ENCODE measurements at places on chromosomes 16 and 17.

DNA sequence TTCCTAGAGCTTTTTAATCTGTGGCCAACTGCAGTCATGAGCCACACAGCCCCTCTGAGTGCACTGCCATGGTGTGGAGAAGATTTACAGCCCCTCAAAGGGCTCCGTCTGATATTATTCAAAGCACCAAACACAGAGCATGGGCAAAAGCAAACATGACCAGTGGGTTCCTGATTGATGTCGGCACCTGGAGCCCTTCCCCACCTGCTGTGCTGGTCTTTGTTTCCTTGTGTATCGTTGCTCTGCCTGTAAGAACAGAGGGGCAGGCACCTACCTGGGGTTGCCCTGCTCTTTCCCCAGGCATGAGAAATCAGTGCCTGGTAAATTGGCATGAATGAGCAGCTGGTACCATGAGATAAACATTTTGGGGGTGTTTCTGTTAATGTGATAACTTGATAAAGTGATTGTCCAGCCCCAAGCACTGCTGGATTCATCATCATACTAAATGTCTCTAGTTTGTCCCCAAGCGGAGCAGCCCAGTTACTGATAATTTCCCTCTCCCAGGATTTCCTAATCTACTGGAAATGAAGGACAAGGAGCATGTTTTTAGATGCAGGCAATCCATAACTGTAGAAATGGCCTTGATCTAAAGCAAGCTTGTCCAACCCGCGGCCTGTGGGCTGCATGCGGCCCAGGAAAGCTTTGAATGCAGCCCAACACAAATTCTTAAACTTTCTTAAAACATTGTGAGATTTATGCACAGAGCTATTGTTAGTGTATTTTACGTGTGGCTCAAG lies 5.0 kb upstream of the SPIRE2 start:
- no peak for DNase-seq

GRCh38 chr17:45579529-45580495 lies 89.3 kb upstream of the PLEKHM1 start:
- DNase-seq = no peak

DNA sequence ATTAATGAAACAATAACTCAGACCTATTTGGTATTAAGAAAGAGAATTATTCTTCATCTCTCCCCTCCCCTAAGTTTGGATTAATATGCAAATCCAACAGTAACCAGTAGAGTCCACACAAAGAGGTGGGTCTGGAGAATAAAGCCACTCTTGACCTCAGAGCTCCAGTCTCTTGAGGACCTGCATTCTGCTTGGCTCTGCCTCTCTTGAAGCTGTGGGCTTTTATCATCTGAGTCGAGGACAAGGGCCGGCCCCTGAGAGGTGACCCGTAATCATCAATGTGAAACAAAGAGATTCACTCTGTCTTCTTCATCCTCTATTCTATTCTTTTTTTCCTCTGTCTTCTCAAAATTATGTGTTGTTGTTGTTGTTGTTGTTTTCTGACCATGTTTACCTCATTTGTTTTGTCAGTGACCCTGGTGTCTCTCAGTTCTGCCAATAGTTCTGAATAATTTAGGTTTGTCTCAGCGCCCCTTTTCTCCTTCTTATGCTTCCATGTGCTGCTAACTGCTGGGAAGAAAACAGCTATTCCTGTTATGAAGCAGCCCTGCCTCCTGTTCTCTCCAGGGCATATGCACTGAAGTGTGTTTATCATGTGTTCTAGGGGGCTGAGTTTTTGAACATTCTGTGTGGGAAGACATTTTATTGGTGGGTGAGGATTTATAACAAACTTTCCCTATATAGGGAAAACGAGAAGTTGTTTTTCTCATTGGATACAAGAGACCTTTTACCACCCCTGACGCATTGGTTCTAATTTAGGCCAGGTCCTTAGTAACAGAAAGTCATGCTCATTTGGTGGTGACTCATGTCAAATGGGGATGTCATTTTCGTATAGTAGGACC lies 135.8 kb downstream of the TRIM37 start:
- peak; percentile 22 for DNase-seq

- DNase-seq = no peak
Observed at GRCh38 chr16:79062821-79063220, 537.7 kb downstream of the MAF start.

DNA sequence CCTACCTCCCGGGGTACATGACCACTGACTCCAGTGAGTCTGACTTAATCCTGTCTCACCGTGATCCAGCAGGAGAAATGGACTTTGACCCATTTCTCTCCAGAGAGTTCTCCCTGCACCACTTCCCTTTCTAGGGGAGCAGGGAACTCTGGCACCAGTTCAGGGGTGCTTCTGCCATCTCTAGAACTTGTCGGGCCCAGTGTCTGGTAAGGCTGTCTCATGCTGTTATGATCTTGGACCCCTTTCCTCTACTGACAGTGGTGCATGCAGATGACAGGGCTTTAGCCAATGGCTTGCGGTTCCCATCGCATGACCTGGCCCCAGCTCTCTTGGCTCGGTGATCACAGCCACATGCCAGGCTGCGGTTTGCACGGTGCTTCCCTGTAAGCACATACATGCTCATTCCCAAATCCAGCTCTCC lies 62.0 kb downstream of the SLC39A11 start:
- DNase-seq = no peak

- no peak for DNase-seq
Observed at GRCh38 chr17:78506454-78507309, 70.5 kb downstream of the DNAH17 start.

DNA sequence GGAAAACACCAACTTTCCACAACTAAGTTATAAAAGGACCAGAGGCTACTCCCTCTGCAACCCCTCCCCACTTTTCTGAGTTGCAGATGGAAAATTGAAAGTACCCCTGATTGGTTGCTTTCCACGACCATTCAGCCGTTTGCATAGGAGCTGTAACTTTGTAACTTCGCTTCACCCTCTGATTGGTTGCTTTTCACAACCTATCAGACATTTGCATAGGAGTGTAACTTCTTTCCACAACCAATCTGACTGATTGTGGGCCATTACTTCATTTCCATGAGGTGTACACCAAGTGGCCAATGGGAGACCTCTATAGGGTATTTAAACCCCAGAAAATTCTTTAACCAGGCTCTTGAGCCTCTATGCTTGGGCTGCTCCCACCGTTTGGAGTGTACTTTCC lies 644.1 kb downstream of the WWOX start:
- no peak for DNase-seq

DNA sequence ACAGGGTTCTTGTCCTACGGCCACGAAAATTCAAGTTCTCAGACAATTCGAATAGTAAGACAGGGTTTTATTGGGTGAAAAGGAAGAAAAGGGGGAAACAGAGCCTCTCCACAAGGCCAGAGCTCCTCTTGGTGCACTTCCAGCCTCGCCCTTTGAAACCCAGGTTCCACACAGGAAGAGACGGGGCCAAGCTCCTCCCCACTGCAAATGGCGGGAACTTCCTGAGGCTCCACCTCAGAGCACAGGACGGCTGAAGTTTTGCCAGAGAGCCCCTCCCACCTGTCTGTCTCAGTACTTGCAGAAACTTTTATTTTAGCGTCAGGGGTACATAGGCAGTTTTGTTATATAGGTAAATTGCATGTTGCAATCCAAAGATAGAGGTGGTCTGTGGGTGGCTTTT lies 165.7 kb upstream of the CDH8 start:
- DNase-seq = no peak

DNA sequence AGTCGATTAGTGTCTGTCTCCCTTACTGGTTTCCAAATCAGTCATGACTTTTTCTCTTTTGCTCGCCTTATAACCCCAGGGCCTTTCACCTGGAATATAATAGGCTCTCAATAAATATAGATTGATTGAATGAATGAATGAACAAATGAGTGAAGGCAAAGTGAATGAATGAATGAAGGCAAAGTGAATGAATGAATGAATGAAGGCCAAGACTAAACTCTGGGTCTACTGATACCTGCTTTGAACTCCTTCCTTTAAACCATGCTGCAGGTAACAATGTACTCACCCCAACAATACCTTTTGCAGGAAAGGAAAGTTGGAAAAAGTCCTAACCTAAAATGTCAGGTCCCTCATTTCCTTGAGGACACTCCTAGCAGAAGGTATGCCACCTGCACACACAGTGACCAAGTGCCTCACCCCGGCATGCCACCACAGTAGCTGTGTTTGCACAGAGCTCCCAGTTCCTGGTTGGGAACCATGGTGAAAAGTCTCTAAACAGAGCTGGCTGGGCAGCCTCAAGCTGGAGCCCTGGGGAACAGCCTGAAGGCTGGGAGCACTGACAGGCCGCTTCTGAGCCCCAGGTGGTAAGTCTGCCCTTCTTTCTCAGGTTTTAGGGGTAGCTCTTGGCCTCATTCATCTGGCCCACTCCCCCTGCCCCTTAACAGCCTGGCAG lies 42.7 kb upstream of the ANKFN1 start:
- no peak for DNase-seq

DNA sequence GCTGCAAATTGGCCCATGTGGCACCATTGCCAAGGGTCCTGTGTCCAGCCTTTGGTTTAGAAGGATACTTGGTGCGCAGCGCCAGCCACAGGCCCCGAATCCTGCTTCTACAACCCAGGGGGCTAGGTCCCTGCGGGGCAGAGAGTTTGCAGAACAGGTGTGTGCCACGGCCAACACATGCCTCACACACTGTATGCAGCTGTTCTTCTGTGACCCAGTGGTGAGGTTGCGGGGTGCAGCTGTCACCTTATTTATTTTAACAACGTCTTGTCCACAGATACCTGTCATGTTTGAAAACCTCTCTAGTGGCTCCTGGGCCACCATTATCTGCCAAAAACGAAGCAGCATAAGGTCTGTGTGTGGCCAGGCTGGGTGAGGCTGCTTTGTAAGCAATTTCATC lies 11.6 kb downstream of the CBFA2T3 start:
- no peak for DNase-seq

- DNase-seq = no peak
Observed at GRCh38 chr17:2202996-2203575, 100.5 kb downstream of the SMG6 start.

DNA sequence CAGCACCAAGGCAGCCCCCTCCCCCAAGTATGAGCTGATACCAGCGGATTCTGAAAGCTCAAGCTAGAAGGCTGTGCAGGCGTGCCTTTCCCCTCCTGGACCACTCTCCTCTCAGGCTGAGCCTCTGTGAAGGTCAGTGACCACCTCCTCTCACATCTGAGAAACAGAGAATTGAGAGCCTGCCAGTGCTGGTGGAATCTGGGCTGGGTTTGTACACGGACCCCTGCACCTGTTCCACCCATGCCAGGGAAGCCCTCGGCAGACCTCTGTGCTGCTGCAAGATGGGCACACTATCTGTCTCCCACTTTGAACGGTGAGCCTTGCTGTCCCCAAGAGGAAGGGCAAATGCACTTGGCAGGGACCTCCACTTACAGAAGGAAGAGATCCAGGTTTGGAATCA lies 54.7 kb upstream of the SDK2 start:
- DNase-seq = no peak

DNA sequence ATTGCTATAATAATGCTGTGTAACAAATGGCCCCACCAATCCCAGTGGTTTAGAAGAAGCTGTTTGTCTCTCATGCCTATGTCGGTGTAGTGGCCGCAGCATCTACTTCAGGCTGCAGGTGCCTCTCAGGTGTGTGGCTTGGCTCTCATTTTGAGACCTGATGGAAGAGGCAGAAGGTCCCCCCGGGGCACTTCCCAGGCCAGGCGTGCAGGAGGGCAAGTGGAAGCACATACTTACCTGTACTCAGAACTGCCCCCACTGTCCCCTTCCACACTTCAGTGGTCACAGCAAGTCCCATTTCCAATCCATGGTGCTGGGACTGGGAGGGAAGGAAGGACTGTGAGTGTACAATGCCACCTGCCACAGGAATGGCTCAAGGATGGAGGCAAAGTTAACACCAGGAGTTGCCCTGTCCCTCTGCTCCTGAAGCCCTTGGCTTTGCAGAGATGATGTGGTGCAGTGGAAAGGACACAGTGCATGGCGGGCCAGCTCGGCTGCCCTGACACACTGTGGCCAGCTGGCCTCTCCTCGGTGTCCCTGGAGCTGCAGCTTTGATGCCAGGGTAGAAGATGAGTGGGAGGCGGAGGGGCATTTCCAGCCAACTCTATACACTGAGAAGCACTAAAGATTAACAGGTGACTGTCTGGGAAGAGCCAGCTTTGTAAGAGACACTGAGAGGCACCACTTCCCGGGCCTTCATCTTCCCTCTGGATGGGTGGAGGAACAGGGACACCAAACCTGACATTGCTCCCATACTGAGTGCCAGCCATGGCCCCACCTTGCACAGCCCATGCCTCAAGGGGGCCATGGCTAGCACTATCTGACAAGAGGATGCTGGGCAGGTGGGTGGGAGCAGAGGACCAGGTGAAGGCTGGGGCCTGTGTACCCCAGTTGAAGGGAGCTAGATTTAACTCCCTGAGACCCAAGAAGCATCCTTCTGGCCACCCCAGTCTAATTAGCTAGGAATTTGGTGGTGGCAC lies 105.9 kb downstream of the METRNL start:
- no peak for DNase-seq

GRCh38 chr16:88515371-88515770 lies 54.8 kb upstream of the ZC3H18 start:
- DNase-seq = no peak

DNA sequence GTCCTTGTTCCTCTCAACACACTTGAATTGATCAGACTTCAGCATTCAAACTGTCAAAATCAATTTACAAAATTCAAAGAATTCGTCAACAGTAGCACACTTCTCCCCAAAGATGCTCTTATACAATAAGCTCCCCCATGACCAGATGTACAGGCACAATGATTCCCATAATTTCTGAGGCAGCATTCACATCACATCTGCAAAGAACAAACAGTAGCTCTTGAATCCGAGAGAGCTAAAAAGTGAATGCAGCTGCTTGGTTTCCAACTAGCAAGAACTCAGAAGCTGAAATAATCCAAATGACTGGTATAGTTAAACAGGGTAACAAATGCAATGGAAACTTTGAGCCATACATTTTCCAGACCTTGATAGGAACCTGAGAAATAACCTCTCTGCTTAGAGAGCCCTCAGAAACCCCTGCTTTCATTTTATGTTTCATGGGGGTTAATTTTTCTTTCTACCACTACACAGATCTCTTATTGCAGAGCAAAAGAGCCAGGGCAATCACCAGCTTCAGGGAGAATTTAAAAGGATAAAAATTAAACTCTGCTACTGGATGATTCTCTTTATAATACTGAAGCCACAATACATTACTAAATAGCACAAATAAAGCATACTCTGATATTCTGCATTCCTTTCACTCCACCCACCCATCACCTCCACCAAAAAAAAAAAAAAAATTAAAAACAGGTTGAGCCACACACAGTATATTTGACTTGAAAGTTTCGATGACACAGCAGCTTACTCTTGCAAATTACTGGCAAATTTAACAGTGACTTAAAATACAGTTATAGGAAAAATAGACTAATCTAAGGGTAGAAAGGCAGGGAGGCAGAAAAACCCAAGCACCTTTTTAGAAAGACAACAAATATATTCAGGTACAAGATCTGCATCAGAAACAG lies 23.1 kb upstream of the TMEM97 start:
- no peak for DNase-seq

DNA sequence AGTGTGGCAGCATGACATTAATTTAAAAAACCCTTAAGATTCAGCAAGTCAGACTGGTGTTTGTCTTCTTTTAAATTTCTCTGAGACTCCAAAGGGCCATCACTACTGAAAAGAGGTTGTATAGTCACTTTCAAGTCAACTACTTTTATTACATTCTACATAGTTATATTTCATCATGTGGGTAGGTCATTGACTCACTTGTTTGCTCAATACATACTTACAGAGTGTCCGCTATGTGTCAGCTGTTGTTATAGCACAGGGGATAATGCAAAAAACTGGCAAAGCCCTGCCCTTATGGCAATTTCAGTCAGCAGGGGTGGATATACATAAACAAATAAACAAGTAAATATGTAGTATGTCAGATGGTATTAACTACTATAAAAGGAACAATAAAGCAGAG lies 2.5 kb upstream of the MYH4 start:
- no peak for DNase-seq

- peak; percentile 79 for DNase-seq
Observed at GRCh38 chr16:83813823-83814658, 6.3 kb downstream of the HSBP1 start.

- no peak for DNase-seq
Observed at GRCh38 chr16:85425074-85425662, 188.0 kb upstream of the GSE1 start.
